ENCODE measurements at places on chromosomes 5 and 9.

DNA sequence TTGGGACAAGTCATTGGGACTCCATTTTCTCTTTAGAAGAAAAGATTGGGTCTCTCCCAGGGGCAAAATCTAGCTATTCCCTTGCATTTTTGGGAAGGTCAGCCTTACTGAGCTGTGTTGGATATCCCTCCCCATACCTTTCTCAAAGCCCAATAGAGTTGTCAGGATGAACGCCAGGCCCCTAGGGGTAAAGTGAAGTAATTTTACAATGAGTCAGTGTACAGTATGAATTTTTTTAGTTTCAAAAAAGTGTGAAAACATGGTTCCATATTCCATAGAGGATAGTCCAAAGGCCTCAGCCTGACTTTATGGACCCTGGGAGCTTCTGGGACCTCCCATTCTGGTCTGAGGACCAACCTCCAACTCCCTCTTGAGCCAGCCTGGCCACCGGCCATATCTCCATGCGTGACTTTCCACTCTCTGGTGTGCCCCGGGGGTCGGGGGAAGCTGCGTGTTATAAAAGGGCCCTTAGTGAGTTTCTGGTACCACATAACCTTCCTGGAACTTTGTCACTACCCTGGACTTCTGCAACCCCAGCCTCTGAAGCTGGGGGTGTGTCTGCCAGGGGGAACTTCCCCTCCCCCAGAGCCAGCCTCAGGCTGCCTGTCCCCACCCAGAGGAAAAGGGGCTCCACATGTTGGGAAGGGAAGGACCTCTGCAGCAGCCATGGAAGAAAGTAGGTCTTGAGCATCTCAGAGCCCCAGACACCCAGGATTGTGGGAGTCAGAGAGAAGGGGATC lies 52.4 kb upstream of the SYNPO start:
- DNase-seq = no peak

DNA sequence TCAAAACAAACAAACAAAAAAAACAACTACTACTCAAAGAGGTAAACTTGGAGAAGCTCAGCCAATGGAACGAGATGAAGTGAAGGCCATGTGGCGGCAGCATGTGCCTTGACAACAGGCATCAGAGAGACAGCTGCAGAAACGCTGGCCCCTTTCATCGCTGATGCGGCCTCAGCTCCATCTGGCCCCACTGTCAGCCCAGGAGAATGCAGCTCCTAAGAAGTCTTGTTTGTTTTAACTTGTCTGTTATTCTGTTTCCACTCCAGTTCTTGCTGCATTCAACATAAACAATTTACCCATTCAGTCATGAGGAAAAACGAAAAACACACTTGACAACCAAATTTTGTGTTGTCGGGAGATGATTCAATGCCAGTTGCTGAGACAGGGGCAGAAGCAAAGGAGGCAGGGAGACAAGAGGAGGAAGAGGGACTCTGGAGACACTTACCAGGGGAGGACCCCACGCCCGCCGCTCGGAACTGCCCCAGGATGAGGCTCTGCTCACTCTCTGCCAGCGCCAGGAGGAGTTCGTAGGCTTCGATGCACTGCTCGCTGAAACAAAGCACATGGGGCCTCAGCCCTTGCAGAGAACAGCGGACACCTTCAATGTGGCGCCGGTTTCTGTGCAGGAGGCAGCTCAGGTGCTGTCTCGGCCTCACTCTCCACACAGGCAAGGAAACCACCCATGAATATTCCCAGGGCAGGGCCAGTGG lies 91.2 kb downstream of the DCP2 start:
- DNase-seq = no peak

DNA sequence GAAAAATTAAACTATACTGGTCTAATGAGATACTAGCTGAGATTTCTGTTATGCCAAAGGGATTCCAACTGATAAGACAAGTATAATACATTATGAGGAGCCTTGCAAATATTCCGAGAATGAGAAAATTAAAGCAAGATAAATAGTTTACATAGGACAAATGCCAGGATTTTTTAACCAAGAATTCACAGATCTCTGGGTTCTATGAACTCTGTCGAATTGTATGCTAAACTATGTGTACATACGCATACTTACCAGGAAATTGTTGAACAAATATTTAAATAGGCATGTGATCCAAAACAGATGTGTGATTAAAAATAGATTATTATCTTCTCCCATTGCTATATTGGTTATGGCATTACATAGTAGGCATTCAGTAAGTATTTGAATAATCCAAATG lies 616.6 kb downstream of the GABRG2 start:
- no peak for DNase-seq

DNA sequence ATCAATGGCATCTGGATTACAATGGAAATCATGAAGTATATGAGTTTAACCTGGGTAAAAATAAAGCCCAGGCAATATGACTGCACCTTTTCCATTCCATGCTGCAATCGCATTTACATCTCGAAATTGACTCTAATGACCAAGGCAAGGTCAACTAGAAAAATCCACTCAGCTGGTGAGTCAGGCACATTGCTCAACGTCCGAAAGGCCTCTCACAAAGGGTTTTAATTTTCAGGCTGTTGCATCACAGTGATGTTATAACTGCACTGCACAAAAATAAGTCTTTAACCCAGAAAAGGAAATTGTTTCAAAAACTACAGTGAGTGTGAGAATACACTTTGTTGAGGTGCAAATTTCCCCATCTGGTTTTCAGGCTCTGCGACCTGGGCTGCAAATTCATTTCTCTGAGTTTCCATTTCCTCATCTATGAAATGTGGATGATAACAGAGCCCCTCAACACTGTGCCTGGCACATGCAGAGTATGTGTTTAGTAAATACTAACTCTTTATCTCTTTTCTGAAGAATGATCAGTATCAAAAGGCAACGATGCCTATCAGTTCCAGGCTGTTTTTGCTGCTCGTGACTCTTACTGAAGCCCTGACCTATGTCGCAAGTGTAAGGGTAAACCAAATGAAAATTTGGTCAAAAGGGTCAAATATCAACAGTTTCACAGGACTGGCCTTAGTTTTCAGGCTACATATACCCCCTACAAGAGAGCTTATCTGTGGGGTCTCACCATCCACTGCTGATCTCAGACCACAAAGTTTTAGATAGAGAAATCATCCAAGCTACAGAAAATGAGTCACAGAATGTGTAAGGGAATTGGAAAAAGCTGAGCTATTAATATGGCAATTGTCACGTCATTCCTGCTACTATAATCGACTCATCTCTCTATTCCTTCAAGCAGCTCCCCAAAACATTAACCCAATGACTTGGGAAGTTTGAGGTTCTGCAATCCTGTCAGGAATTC lies 4.1 kb downstream of the NFIL3 start:
- no peak for DNase-seq

GRCh38 chr9:77133011-77133410 lies 44.3 kb upstream of the VPS13A start:
- no peak for DNase-seq

GRCh38 chr9:4657426-4658159 lies 4.5 kb upstream of the PLPP6 start:
- no peak for DNase-seq

- DNase-seq = no peak
Measured at GRCh38 chr5:10607666-10608073, 43.8 kb downstream of the ANKRD33B start.

- no peak for DNase-seq
Measured at GRCh38 chr9:17217272-17217671, 82.4 kb downstream of the CNTLN start.

DNA sequence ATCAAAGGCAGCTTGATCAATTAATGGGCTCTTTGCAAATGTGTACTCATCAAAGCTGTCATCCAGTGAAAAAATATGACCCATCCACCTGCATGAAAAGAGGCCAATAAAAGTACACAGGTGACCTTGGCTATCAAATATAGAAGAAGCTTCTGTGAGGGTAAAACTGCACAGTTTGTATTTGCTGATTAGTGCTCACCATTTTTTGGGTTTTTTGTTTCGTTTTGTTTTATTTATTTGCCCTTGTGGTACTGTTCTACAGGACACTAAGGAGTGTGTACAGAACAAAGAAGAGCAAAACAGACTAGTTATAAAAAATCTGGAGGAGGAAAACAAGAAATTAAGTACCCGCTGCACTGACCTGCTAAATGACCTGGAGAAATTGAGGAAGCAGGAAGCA lies 101.3 kb downstream of the CNTLN start:
- no peak for DNase-seq

- no peak for DNase-seq
Measured at GRCh38 chr9:93677048-93677571, 100.7 kb downstream of the PHF2 start.

GRCh38 chr5:5347442-5347841 lies 75.0 kb upstream of the ICE1 start:
- DNase-seq = no peak

GRCh38 chr9:95225076-95225725 lies 92.3 kb downstream of the FANCC start:
- no peak for DNase-seq

GRCh38 chr9:132243156-132244074 lies 81.6 kb downstream of the NTNG2 start:
- no peak for DNase-seq

DNA sequence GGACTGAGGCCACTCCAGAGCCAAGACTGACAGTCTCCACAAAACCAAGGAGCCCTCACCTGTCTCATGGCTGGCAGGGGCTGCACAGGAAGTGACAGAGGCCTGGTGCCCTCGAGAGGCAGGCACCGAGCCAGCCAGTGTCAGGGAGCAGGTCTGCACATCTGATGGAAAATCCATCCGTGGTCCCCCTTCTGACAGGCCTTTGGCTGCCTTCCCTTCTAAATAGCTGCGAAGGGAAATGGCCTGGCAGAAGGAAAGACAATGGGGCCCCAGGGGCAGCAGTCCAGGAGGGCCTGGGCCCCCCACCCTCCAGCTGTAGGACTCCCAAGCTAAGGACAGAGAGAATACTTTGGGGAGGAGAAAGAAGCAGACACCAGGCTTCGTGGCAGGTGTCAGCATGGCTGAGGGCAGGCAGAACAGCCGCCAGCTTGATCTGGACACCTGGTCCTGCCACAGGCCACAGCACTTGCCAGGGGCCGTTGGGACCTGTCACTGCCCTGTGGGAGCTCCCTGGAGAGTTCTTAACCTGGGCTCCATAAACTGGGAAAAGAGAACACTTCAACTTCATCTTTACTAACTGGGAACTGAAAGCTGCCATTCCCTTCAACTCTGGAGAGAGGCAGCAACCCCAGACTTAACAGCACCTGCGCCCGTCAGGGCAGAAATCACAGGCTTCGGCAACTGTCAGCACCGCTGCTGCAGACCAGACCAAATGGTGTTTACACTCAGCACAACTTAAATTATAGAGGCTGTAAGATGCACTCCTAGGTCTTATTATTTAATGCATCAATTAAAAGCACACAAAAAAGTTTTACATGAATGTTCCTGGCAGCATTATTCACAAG lies 22.0 kb downstream of the ADAMTS2 start:
- DNase-seq = no peak

GRCh38 chr9:136688274-136689107 lies 1.2 kb upstream of the AGPAT2 start:
- DNase-seq = no peak

DNA sequence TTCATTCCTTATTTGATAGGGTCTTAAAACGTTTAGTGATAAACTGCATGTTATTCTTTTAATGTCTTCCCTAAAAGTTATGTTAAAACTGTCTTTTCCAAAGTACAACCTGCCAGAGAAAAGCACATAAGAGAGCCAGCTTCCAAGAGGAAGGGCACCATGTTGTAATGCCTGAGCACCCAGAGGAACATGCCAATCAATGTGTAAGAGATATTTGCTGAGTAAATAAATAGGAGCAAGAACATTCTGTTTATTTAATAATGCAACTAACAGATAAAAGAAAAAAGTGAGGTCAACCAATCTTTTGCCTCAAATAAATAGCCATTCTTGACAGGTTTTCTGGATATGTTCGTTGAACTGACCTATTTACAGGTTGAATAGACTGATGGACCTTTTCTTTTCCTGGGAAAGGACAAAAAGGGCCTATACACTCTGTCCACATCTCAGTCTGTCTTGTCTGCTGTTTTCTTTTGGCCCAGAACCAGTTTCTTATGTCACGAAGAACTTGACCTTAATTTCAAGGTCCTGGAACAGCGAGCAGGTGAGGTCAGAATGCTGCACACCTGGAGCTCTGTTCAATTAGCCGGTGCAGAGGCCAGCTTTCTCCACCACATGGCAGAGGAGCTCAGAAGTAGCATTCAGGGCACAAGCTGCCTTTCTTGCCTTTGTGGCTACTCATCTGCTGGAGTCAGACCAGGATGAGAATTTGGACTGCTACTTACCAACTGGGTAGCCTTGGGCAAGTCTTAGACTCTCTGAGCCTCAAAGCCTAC lies 77.7 kb downstream of the PLCXD3 start:
- no peak for DNase-seq

- DNase-seq = no peak
Measured at GRCh38 chr5:172638209-172638768, 2.8 kb upstream of the NEURL1B start.

- DNase-seq = no peak
Measured at GRCh38 chr9:5872511-5872910, 18.2 kb upstream of the MLANA start.

DNA sequence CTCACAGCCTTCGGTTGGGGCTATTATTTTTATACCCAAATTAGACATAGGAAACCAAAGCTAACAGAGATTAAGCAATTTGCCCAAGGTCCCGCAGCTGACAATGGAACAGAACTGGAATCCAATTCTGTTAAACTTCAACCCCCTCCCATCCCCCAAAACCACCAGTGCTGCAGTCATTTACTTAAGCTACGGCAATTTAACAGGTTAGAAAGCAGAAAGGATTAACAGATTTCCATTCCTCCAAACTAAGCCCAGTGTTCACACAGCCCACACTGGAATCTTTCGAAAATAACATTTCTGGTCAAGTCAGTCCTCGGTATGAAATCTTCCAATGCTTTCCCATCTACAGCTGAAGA lies 1023.1 kb upstream of the DMAC1 start:
- no peak for DNase-seq

DNA sequence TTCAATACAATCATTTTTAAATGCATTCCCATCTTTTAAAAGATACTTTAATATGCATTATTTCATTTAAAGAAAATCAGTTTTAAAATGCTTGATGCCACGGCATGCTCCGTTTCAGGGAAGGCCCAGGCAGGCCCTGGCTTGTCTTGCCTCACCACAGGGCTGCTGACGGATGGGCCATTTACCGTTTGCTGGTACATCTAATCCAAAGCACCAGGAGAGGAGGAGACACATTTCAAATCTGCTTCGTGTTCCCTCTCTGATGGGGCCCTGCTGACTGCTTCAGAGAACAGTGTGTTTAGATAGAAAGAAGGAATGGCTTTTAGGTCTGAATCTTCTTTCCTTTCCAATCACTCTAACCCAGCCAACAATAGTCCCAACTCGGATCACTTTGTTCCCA lies 185.2 kb downstream of the DCP2 start:
- DNase-seq = no peak

GRCh38 chr5:148996270-148996669 lies 66.6 kb downstream of the SH3TC2 start:
- DNase-seq = no peak

- no peak for DNase-seq
Measured at GRCh38 chr5:56447232-56447631, 214.1 kb upstream of the ANKRD55 start.

GRCh38 chr9:120862452-120862851 lies 14.5 kb downstream of the PHF19 start:
- no peak for DNase-seq

Data from SHP77 treated with DMSO at 0.1 percent for 48 hours (cell line).